ENCODE measurements at places on chromosomes 3 and 15.

DNA sequence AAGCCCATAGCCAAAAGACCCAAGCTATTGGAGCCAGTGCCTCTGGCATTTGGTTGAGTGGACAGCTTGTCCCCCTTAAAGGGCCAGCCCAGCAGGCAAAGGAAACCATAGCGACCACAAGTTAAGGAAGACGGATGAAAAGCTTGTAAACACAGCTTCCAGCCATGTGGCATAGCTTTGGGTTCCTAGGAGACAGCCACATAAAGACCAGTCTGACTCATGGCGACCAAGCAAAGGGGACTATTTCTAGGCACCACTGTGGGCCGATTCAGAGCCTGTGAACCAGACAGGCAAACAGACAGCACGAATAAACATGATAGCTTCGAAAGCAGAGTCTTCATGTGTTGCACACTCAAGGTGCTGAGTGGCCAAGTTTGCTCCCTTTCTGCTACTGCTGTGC, 30.5 kb upstream of the SRGAP3 start:
- DNase-seq = no peak

- no peak for DNase-seq
Measured at GRCh38 chr15:57321973-57322601, 54.2 kb upstream of the CGNL1 start.

- no peak for DNase-seq
Measured at GRCh38 chr3:51712511-51712931, 5.7 kb downstream of the GRM2 start.

GRCh38 chr3:185046603-185047002, 106.3 kb downstream of the C3orf70 start:
- DNase-seq = no peak

- DNase-seq = no peak
Measured at GRCh38 chr3:41001556-41001955, 197.7 kb upstream of the CTNNB1 start.

GRCh38 chr3:125437631-125438435, 62.7 kb upstream of the ZNF148 start:
- peak; percentile 50 for DNase-seq

GRCh38 chr3:49030321-49030720, 1.1 kb upstream of the IMPDH2 start:
- no peak for DNase-seq

DNA sequence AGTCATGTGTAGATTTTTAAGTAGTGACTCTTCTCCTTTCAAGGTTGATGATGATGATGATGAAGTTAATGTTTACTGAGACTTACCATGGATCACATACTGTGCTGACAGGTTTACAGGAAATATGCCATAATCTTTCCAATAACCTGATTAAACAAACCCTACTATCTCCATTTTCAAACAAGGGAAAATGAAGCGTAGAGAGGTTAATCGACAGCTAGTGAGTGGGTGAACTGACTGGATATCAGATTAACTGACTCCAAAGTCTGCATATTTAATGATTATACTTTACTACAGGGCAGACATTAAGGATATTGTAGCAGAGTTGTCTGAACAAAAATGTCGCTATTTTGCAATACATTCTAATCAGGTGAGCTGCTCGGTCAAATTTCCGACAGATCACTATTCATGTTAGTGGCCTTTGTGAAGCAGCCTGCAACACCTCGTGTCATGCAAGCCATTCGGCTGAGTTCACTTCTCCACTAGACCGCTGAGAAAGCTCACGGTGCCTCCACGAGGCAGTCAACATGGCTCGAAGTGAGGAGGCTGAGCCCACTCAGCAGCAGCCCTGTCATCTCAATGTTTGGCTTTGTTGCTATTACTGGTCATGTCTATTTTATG, 264.2 kb downstream of the NFKBIZ start:
- no peak for DNase-seq

- no peak for DNase-seq
Measured at GRCh38 chr3:109920749-109921148, 583.4 kb upstream of the DPPA4 start.
